ENCODE measurements at places on chromosomes 1 and 21.

GRCh38 chr1:152924191-152924590 is 15.8 kb downstream of the IVL start:
- no peak for DNase-seq

GRCh38 chr1:90729504-90730242 is 12.6 kb upstream of the BARHL2 start:
- DNase-seq: no peak

GRCh38 chr1:206674236-206674635 is 10.5 kb upstream of the MAPKAPK2 start:
- DNase-seq: no peak

GRCh38 chr1:21652937-21653743 is 16.0 kb downstream of the RAP1GAP start:
- DNase-seq: no peak

DNA sequence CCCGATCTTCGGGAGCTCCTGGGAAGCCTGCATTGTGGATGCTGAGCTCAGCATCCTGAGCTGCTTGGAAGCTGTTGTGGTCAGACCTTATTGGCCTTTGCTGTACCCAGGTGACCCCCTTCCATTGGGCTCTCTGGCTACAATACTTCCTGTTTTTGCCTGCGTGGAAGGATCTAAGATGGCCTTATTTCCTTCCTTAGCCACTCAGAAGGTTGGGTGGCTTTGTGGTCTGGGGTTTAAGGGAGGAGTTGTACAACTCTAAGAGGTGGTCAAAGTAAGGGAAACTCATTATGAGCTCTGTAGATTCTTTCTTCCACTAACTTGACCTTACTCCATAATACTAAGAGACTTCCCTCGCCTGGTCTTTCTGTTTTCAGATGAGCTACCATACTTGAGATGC is 17.7 kb downstream of the PFKFB2 start:
- peak; percentile 44 for DNase-seq

DNA sequence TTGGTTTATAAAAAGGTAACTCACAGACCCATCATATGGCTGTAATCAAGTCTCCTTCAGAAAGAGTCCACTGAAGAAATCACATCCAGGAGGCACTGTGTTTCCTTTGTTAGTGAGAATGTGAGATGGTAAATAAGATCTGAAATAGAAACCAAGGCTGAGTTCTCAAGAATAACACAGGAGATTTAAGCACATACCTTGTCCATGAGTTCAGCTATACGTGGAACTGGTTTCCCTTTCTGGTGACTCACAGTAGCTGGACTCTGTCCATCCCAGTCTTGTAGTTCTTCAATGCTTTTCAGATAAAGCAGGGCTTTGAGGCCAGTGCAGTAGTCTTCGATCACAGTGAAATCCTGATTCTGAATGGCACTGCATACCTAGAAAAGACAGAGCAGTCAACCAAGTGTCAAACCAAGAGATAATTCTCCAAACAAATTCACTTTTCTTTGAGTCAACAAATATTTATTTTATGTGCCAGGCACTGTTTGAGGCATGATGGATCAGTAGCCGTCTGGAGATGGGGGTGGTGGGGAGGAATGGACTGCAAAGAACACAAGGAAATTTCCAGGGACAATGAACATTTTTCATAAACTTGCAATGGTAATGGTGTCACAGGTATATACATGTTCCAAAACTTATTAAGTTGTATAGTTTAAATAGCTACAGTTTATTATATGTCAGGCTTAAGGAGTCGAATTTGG is 471.4 kb downstream of the PTBP2 start:
- DNase-seq: no peak

DNA sequence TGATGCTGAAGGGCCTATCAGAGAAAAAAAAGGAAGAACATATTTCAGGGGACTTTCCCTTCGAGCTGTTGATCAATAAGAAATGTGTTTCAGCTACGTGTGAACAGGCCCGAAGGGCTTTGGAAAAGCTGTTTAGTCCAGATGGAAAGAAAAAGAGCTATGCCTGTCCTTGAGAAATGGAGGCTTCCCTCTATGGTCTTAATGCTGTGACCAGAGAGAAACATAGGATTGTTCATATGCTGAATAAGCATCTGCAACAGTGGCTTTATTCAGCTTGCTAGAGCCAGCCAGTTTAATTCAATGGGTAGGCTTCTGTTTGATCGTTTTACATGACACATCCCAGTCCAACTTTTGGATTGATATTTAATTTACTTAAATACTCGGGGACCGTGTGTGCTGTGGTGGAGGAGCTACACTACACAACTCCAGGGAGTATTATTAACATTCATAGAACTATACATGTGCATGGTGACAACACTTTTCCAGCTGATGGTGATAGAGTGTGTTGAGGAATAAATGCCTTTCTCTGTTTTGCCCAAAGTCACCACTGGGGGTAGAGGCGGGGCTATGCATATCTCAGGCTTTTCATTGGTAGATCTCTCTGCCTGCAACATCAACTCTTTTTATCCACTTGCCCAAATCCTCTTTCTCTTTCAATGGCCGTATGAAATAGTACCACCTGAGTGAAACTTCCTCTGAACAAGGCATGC is 106.7 kb upstream of the C8B start:
- DNase-seq: no peak

- DNase-seq: no peak
Measured at GRCh38 chr1:232301246-232301645, 328.7 kb downstream of the SIPA1L2 start.

- DNase-seq: no peak
Measured at GRCh38 chr21:42151148-42151947, 67.6 kb upstream of the ABCG1 start.

DNA sequence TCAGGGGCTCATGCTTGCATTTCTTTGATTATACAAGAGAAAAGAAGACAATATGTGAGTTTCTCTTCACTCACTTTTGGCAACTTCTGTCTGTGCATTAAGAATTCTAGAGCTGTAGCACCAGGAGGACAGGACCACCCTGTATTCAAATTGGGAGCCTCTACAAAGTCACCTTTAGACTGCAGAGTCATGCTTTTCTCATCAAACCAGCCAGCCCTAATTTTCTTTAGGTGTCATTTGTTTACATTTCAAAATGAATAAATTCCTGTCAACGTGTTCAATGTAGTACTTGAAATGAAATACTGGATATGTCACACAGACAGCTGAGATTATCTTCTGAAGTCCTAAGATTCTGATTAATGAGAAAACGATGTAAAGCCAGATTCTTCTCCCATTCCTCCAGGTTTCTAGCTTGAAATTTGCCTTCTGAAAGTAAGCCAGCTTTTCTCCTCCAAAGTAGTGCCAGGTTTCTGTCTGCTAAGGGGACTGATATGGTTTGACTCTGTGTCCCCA is 177.2 kb downstream of the GRIK1 start:
- no peak for DNase-seq

GRCh38 chr1:205354259-205355074 is 2.3 kb downstream of the KLHDC8A start:
- DNase-seq: peak; percentile 67

DNA sequence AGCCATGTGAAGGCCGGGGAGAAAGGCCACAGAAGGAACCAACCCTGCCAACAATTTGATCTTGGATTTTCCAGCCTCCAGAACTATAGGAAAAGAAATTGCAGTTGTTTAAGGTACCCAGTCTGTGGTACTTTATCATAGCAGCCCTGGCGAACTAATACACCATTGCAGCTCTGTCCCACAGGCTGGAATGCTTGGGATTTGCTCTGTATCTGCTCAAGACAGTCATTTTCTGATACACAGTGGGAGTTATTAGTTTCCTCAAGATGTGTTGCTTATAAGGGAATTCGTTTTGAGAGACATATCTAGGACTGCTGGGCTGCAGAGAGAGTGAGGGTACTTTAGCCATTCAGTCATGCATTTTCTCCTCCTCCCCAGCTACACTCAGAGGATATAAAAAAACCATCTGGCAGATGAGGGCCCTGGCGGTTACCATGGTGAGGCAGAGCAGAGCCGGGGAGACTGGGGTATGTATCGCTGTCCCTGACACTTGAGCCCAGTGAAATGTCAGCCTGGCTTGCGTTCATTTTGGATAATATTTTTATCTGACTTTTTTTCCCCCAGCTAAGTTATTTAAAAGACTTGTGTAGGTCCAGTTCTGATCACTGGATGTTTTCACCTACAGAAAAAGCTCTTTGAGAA is 104.6 kb downstream of the DIRAS3 start:
- DNase-seq: no peak

DNA sequence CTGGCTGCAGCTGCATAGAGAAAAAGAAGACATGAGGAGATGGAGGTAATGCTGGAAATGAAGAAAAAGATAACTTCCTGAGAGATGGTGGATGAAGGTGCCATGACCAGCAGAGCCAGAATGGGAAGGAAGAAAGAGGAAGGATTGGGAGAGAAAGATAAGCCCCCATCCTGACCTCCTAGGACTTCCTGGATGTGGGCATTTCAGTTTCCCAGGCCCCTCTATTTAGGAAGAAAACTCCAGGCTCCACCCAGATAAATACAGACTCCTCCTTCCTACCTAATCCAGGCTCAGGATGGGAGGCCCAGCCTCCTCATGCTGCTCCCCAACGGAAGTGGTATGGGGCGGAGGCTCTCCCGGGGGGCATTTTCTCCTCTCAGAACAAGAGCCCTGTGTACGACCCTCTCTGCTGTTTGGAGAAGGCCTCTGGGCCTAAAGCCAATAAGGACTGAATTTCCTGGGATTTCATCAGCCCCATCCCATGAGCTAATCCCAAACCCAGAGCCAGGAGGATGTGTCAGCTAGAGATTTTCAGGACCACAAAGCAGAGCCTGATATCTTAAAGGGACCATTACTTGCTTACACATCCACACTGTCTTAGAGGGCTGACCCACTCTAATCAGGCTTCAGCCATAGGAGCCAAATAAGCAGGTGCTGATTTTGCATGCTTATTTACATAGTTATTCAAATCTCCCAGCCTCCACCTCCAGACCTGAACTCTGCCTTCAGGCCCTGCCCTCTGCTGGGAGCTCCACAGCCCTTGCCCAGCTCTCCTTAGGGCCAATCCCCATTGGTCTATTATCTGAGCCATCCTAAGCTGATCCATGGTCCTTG is 5.1 kb upstream of the ARHGEF2 start:
- DNase-seq: no peak

- DNase-seq: no peak
Measured at GRCh38 chr21:32978331-32979270, 47.1 kb upstream of the OLIG2 start.

DNA sequence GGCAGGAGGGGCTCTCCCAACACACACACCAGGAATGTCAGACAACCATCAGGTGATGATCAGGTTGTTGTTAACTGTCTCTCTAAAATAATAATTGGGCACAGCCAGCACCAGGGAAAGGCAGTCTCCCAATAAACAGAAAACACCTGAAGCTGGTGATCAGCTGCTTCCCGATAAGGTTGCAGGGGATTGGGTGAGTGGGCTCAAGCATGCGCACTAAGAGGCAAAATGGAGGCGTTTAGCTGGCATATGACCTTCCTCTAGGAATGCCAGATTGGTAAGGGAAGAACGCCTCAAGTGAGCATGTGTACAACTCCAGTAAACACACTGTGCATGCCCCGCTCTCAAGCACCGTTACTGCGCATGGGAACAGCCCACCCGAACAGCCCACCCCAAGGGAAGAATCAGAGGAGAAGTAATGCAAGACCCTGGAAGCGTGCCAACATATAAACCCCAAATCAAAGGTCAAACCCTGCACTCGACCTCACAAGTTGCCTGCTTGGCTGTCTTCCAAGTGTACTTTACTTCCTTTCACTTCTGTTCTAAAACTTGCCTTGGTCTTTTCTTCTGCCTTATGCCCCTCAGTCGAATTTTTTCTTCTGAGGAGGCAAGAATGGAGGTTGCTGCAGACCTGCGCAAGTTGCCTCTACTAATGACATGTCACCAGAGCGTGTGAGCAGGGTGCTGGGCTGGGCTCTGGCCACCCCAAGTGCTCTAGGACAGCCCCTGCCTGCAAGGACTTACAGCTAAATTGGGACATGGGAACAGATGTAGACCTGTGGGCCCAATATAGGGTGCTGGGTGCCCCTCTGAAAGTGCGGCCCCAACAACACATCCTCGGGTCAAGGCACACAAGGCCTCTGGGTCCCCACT is 200.8 kb downstream of the RHOU start:
- no peak for DNase-seq

DNA sequence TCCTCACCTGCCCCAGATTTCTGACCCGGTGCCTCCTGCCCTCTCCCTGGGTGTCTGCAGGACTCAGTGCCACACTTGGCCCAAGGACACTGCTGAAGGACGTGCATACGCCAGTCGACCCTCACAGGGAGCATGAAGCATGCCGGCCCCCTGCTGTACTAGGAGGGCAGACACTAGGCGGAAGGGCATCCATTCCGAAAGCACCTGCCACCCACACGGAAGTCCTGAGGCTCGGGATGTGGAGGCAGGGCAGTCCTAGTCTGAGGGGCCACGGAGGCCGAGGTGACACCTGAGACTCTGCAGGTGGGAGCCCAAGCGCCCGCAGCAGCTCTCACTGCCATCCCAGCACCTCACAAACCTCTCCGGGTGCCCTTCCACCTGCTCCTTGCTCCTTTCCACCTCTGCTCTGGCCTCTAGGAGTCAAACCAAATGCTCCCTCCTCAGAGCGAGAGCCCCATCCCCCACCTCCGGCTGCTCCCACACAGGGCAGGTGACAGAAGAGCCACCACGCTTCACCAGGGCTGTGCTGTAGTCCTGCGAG is 2.4 kb downstream of the NPHP4 start:
- no peak for DNase-seq

DNA sequence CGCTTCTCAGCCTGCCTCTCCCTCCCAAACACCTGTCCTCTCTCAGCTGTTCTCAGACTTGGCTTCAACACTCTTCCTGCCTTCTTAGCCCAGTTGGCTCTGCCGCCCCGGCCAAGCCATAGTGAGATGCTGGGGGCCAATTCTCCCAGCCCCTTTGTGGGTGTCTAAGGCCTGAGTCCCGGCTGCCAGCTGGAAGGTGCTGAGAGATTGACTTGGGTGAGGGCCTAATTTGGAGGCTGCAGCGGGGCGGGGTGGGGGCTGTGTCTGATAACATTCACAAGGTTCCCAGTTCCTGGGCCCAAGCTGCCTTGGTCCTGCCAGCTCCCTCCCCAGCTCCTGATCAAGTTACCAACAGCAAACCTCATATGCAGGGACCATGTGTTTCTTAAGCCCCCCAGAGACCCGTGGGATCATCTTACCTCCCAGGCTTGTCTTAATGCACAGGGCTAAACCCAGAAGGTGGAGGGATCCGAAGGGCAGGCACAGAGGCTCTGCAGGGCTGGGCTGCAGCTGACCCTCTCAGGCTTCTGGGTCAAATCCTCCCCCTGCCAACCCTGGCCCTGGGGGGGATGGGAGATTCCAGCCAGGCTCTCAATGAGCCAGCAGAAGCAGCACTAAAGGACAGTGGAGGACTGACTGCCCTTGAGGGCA is 9.8 kb downstream of the INKA2 start:
- DNase-seq: no peak

GRCh38 chr1:4805987-4806386 is 151.6 kb downstream of the AJAP1 start:
- no peak for DNase-seq

DNA sequence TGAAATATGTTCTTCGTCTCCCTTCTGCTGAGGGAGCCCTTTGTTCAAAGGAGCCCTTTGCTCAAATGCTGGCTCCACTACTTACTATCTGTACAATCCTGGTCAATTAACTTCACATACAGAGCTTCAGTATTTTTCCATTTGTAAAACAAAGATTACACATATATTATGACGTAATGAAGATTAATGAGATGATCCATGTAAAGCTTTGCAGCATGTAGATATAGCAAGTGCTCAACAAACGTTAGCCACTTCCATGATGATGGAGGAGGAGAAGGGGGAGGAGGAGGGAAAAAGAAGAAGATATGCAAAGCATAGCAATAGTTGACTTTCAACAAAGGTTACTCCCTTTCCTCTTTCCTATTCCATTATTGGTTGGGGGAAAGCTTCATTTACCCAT is 10.1 kb upstream of the DDAH1 start:
- DNase-seq: no peak
